ENCODE measurements at places on chromosomes 7 and 10.
A peak's percentile ranks its signal among the peaks of the same experiment; 100 is the strongest.

GRCh38 chr7:1483079-1483478 is 21.1 kb downstream of the INTS1 start:
- no peak for DNase-seq

DNA sequence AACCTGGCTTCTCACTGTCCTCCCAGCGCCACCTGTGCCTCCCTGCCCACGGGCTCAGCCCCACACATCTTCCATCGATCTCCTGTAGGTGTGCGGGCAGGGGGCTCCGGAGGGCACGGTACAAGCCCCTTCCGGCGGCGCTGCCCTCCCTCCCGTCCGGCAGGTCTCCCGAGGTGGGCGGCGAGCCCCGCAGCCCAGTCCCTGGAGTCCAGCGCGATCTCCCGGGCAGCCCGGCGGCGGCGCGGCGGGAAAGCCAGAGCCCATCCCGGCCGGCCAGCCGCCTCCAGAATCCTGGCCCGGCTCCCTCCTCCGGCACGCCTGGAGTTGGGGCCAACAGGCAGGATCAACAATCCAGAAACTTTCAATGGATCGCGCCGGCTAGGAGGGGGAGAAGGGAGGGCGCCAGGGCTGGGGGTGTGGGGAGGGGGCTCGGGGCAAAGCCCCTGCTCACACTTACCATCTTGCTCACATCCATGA is 100.1 kb downstream of the HIP1 start:
- DNase-seq, result peak; percentile 49

DNA sequence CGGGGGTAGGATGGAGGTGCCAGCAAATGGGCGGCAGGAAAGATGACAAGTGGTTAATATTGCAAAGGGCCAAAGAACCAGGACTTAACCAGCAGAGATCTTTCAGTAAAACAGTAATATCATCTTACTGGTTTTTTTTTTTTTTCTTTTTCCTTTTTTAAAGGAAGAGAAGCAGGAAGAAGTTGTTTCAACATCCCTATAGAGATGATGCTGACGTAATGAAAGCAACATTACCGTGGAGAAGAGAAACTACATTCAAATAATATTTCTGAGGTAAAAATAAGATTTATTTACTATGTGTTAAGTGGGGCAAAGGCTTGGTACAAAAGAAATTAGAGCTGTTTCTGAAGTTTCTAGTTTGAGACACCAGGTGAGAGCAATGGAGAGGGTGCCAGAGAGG is 11.0 kb downstream of the MINDY3 start:
- no peak for DNase-seq

- no peak for DNase-seq
Observed at GRCh38 chr10:112258407-112258806, 24.8 kb upstream of the TECTB start.

- no peak for DNase-seq
Observed at GRCh38 chr7:21338728-21339164, 89.1 kb upstream of the SP4 start.

- peak; percentile 96 for DNase-seq
Observed at GRCh38 chr10:75959209-75959608, 527.8 kb downstream of the LRMDA start.

- peak; percentile 93 for DNase-seq
Observed at GRCh38 chr10:33709008-33709753, 374.7 kb upstream of the NRP1 start.

- peak; percentile 70 for DNase-seq
Observed at GRCh38 chr10:61627266-61627665, 35.5 kb upstream of the CABCOCO1 start.

DNA sequence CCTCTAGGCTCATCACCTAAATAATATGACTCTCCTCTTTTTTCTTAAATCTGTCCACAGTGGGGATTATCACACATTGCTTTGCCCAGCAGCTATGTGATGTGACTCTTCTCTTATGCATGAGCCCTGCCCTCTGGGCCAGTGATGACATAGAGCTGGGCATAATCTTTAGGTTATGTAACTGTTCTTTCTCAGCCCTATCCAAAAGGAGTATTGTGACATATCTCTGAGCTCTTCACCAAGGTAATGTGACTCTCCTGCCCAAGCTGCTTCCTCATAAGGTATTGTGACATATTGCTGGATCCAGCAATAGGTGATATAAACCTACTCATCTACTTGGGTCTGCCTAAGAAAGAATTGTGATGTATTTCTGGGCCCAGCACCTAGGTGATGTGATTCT is 37.7 kb upstream of the ZNF107 start:
- DNase-seq, result no peak

- DNase-seq, result no peak
Observed at GRCh38 chr10:59887006-59887405, 19.4 kb downstream of the CCDC6 start.
